ENCODE measurements at places on chromosomes 3 and 15. TPM values are rescaled to one million over a fixed set of nuclear protein-coding genes. Genes with fewer than 3 reads are reported as not detected.

- ATAC-seq, result no peak
These were observed 2.4 kb downstream of the DLL4 start for GRCh38 chr15:40931300-40932142.

DNA sequence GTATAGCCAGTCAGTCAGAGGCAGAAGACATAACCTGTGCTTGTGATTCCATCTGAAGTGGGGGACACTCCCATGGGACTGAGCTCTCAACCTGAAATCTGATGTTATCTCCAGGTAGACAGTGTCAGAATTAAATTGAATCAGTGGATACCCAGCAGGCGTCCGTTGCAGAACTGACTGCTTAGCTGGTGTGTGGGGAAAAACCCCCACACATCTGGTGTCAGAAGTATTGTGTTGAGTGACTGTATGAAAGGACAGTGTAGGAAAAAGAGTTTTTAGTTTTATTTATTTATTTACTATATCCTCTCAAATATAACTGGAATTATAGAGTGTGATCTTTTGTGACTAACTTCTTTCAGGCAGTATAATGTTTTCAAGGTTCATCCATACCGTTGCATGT is 10.4 kb downstream of the KPNA4 start:
- ATAC-seq, result peak; percentile 23

- ATAC-seq, result no peak
These were observed 205.9 kb downstream of the MBNL1 start for GRCh38 chr3:152474585-152474984.

DNA sequence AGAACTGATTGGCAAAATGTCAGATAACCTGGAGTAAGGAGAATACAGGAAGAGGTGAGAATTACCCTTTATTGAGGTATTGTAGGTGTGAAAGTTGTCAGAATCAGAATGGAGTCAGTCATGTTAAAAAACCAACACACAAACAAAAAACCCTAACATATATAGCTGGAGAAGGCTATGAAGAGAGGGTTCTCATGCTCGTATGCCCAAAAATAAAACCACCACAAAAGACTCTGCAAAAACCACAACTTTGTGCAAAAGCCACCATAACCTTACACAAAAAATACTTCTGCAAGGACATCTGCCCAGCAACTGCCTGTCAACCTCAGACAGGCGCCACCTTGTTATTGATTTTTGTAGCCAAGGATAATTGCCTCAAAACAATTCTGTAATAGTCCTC is 136.0 kb downstream of the CD47 start:
- no peak for ATAC-seq

GRCh38 chr15:62325597-62325996 is 160.5 kb upstream of the C2CD4B start:
- no peak for ATAC-seq

DNA sequence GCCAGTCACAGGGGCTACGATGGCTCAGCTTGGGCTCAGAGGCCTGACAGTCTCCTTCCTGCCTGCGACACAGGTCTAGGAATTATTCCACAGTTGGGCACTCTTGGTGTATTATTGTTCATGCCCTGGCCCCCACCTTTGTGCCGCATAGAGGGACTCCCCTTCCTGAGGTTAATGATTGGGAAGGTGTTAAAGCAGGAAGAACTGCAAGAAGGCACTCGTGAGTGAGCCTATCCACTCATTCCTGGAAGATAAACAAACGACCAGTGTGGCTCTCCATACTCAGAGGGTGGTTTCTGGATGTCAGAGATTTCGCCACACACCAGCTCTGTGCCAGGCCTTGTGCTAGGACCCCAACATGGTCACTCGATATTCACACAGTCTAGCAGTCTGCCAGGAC is 12.3 kb downstream of the LIPC start:
- no peak for ATAC-seq

APOD gene
- total RNA-seq, result 4.2 TPM

GRIP2 gene
- total RNA-seq, result not detected
